ENCODE measurements at places on chromosomes 6 and 20.

GRCh38 chr6:91181416-91181815 lies 594.5 kb upstream of the MAP3K7 start:
- DNase-seq: no peak

- DNase-seq: no peak
Observed at GRCh38 chr6:68196645-68197044, 438.4 kb upstream of the ADGRB3 start.

- peak; percentile 66 for DNase-seq
Observed at GRCh38 chr6:3882866-3883265, 33.7 kb downstream of the FAM50B start.

- no peak for DNase-seq
Observed at GRCh38 chr20:60062431-60063047, 104.3 kb downstream of the CDH26 start.

DNA sequence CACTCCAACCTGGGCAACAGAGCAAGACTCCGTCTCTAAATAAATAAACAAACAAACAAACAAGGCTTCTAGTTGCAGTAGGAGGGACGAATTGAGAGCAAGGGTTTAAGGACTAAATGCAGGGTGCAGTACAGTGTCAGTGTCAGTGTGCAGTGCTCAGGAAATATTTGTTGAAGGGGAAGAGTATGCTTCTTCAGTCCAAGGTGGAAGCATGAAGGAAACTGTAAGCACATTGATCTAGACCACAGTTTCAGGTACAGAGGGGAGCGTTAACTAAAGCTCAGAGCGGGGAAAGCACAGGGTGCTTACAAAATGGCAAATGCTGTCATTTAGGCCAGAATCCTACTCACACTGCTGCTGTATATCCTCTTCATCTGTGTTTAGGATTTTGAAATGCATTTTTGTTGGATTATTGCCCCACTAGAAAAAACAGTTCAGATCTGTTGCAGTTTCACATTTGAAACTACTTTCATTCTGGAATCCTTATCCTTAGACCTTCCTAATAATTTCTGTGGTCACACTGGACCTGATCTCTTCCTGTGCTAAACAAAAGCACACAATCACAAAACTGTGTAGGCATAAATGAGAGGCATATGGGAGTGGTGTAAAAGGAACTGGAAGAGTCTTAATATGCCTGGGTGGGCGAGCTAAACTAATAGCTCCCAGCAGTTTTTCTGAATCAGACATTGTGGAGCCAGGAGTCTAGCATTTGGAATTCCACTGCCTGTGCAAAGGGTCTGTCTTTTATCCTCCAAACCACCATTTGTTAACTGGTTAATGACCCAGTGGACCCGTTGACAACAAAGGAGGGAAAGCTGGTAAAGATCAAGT lies 41.4 kb downstream of the CBFA2T2 start:
- DNase-seq: no peak

GRCh38 chr6:159892053-159892452 lies 1.3 kb downstream of the MAS1 start:
- DNase-seq: no peak

DNA sequence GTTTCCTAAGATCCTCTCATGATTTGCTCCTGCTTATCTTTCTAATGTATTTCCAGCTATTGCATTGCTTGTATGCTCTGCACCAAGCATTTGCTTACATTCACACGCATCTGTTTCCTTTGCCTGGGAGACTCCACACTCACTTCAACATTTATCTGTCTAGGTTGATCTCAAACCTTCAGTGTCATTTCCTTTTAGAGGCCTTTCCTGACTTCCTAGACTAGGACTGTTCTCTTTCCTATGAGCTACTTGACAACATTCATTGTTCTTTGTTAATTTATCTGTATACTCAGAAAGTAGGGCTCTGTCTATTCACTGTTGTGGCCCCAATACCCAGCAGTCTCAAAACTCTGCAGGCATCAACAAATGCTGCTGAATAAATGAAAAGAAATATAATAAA lies 84.4 kb downstream of the WASF1 start:
- DNase-seq: no peak

GRCh38 chr20:10828180-10828579 lies 154.4 kb upstream of the JAG1 start:
- DNase-seq: no peak

DNA sequence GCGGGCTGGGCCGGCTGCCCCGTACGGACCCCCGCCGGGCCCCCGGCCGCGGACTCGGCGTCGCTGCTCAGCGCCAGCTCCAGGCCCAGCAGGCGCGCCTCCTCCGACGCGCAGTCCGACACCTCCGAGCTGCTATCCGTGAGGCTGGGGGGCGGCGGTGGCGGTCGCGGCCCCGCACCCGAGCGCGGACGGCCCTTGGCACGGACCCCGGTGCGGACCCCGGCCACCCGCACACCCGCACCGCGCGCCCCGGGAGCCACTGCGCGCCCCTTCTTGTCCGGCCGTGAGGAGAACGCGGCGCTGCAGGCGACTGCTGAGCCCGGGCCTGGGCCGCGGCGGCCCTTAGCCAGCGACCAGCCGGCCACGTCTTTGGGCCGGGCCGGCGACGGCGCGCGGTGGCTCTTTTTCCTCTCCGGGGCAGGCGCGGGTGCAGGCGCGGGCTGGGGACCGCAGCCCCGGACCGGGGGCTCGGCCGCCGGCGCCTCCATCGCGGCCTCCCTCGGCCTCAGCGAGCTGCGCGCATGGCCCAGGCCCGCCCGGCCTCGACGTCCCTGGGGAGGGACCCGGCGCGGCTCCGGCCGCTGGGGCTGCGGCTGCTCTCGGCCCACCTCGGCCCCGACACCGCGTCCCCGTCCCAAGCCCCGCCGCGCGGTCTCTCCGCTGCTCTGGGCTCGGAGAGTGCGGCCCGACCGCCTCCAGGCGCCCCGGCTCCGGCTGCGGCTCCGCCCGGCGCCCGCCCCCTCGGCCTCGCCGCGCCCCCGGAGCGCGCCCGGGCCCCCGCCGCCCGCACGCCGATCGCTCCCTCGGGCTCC lies 12.9 kb upstream of the TLDC2 start:
- no peak for DNase-seq

DNA sequence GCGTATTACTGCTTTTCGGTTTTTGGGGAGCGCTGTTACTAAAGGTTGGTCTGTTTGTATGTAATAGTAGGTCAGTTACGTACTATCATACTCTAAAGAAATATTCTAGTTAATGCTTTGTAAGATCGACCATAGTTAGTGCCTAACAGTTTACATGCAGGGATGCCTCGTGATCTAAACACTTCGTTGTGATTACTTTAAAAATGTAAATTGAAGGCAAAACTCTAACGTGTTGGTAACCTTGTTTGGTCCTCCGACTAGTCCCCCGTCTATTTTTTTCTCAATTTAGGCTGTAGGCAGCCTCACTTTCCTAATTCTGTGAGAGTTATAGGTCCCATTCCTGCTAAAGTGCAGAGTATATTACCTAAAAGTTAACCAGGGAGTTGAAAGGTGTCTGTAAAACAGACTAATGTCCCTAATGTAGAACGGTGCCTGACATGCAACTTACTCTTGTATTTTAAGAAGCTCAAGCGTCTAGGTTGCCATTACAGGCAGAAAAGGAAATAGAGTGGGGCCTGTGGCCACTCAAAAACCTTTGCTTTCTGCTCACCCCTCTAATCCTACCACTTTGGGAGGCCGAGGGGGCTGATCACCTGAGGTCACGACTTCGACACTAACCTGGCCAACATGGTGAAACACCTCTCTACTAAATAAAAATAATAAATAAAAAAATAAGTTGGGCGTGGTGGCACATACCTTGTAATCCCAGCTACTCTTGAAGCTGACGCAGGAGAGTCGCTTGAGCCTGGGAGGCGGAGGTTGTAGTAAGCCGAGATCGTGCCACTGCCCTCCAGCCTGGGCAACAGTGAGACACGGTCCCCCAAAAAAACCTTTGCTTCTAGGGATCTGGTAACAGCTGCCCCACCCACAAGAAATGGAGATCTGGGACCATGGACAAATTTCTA lies 37.8 kb downstream of the HFE start:
- DNase-seq: no peak

DNA sequence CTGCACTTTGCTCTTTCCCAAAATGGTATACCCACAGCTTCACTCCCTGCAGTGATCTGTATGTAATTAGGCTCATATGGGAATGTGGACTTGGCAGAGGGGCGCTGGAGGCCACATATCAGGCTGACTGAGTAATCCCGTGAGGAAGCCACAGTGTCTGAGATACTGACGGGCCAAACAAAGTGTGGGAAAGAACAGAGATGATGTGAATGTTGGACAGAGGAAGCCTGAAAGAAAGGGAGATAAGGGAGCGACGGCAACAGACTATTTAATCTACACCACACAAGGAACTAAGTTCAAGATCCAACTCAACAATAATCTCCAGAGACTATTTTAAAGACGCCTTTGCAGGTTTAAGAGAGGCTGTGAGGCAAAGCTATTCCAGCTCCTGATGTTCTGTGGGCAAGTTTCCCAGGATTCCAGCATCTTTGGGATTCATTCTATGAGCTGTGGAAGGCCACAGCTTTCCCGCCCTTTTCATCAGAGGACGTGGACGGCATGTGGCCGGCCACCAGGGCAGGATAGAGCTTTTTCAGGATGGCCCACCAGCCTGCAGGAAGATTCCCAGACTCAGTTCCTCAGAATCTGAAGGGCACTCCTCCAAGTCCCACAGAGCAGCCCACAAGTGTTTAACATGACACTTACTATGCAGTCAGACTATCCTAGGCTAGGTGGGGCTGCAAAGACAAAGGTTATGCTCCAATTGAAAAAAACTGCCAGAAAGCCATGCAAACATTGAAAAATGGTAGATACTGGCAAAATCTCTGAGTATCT lies 237.5 kb downstream of the ATXN1 start:
- no peak for DNase-seq

GRCh38 chr6:32088487-32089049 lies 20.6 kb downstream of the TNXB start:
- DNase-seq: no peak

DNA sequence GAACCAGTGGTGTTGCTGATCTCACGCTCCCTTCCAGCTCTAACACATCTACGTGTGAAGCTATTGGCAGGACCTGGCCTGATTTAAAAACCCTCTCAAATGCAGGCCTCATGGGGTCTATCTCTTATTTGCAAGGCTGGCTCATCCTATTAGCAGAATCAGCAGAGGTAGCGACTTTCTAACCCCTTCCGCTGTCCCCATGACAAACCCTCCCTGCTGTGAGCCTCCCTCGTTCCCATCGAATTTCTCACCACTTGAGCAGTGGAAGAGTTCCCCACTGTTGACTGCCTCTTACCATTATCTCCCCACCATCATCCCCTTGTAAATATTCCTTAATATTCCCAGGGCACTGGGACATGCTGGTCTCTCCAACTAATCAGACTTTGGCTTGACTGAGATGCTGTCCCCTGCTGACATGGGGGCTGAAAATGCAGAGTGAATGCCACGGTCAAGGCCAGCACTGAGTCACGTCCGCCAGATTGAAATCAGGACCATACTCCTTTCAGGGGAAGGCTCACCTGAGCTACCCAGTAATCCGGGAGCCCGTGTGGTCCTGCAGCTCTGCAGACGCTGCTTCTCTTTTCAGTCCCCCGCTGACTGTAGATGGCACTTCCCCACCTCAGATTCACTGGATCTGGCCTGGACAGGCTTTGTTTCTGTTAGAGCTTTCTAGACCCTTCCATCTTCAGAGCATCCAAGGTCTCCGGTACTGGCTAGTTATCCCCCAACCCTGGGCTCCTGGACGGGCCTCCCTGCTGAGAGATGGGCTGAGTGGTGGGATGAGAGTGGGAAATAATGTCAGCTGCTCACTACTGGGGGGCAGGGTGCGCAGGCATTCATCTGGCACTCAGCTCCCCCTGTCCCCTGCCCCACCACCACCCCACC lies 23.1 kb downstream of the AAR2 start:
- DNase-seq: peak; percentile 33

DNA sequence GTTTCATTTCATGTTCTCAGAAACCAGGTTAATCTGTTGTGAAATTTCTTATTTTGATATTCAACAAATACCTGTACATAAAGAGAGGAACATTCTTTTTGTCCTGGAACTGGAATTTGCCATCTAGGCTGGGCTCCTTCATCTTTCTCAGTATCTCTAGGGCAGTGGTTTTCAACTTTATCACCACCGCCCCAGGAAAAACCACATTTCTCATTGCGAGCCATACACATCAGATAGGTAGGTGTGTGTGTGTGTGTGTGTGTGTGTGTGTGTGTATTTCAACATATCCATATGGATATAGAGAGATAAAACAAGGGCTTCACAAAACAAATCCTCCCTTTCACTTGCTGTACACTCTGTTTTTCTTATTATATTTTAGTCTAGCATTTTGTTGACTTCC lies 24.1 kb downstream of the BFSP1 start:
- no peak for DNase-seq

GRCh38 chr20:17960927-17961586 lies 7.5 kb downstream of the SNX5 start:
- DNase-seq: no peak

DNA sequence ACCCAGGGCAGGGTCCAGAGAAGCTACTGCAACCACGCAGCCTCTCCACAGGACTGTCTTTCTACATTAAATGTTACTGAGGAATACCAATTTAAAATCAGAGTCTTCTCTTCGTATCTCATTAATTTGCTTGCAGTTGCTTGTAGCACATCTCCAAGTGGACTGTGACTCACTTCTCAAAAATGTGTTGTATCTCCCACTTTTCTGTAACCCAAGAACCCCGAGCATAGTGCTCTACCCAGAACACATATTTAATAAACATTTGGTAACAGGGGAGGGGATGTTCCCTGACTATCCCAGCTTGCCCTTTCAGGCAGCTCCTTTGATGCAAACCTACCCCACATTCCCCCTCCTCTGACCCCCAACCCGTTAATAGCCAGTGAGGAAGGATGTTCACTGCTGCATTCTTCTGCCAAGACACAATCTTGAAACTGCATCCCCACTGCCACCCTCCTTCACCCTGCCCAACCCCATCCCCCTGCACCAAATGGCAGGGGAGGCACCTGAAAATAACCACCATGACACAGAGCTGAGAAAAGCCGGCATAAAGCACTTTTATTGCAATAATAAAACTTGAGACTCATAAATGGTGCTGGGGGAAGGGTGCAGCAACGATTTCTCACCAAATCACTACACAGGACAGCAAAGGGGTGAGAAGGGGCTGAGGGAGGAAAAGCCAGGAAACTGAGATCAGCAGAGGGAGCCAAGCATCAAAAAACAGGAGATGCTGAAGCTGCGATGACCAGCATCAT lies 24.2 kb downstream of the FKBP1A start:
- DNase-seq: no peak

- no peak for DNase-seq
Observed at GRCh38 chr6:8194490-8194889, 92.1 kb upstream of the EEF1E1 start.

- DNase-seq: peak; percentile 26
Observed at GRCh38 chr20:6708010-6708409, 59.5 kb upstream of the BMP2 start.

- no peak for DNase-seq
Observed at GRCh38 chr20:53575481-53576194, 18.0 kb downstream of the ZNF217 start.

GRCh38 chr6:97427648-97428047 lies 144.6 kb upstream of the MMS22L start:
- DNase-seq: no peak
